ENCODE measurements at places on chromosomes 13 and 19. TPM values are rescaled to one million over a fixed set of nuclear protein-coding genes. Genes with fewer than 3 reads are reported as not detected.

DNA sequence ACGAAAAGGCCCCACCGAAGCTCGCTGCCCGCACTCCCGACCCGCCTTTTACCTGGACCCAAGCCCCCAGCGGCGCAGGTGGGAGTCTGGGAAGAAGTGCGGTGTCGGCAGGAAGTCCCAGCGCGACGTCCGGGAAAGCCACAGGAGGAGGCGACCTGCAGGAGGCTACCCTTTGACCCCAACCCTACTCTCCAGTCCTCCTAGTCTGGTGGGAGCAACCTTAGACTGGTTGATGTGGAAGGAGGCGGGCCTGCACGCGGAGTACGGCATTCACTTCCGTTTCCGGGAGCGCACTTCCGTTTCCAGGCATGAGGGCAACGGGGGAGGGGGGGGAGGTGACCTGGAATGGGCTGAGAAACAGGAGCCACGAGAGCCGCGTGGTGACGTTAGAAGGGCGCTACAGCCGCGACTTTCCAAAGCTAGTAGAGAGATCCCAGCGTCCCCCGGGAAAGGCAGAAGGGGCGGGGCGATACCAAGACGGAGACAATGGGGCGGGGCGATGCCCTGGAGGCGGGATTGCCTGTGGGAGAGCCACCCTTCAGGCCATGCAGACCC, 28.5 kb downstream of the ZNF266 start:
- DNase-seq, result no peak
- no peak overlapping the region for H3K27ac ChIP-seq
- H3K4me1 ChIP-seq, result no peaks in the 10 kb centered on the region
- no peak overlapping the region for H3K4me3 ChIP-seq
- H3K27me3 ChIP-seq, result no peaks in the 10 kb centered on the region

GRCh38 chr19:8593931-8594330, 16.6 kb downstream of the ADAMTS10 start:
- H3K27ac ChIP-seq, result no peak overlapping the region
- DNase-seq, result no peak
- H3K4me3 ChIP-seq, result no peak overlapping the region
- peaks cover 33% of the 10 kb centered on the region for H3K27me3 ChIP-seq
- no peaks in the 10 kb centered on the region for H3K36me3 ChIP-seq

DNA sequence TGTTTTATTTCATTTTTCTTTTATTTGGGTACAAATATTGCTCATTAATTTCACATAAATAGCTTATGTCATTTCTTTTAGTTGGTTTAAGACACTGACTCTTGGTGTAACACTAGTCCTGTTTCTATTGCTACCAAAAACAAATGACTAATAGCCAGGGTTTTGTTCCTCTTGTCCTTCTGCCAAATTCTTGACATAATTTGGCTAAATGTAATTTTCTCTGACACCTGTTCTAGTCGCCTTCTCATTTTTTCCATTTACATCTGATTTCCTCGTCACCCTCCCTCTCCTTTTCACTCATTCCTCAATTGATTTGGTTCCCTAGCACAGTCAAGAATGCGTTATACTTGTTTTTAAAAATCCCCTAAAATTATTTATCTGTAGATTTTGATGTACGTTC, 1718.7 kb downstream of the EFNB2 start:
- no peak for DNase-seq
- no peaks in the 10 kb centered on the region for H3K36me3 ChIP-seq
- H3K4me1 ChIP-seq, result no peaks in the 10 kb centered on the region
- no peaks in the 10 kb centered on the region for H3K27me3 ChIP-seq
- H3K4me3 ChIP-seq, result no peak overlapping the region

Gene CYP2S1
- total RNA-seq, result 2.0 TPM

Gene MCEMP1
- not detected for total RNA-seq

All from neural progenitor cell (in vitro differentiated cells).